ENCODE measurements at places on chromosomes 6 and 20.

DNA sequence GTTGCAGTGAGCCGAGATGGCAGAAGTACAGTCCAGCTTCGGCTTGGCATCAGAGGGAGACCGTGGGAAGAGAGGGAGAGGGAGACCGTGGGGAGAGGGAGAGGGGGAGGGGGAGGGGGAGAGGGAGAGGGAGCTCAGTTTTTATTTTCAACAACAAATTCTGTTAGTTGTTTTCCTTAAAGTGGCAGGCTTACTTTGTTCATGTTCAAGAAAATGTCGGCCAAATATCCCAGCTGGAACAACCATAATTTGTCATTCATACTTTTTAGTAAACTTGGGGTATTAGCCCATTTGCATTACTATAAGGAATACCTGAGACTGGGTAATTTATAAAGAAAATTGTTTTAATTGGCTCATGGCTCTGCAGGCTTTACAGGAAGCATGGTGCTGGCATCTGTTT lies 2.5 kb upstream of the TULP4 start:
- no peak for DNase-seq

DNA sequence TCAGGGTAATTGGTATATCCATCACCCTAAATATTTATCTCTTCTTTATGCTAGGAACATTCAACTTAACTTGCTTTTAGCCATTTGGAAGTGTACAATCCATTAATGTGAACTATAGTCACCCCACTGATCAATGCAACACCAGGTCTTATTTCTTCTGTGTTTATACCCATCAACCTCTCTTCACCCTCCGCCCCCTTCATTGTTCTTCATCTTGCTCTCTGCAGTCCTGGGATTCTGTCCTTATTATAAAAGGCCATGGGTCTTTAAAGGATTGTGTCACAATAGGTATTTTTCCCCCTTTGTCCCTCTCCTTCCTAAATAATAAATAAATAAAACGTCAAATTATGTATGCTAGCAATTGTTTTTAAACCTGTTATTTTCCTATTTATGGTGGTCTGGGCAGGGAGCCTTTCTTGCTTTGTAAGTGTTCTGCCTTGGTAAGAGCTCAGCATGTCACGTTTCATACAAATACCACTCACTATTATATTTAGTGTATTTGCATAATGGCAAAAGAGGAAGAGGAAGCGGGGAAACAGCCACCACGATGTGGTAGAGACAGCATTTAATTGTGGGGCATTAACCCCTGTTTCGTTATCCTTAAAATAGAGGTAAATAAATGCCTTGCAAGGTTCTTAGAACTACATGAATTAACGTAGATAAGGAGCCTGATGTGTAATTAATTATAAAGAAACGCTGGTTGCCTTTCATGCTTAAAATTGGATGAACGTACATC lies 1.9 kb downstream of the ABRACL start:
- DNase-seq, result no peak

GRCh38 chr6:170462366-170463020 lies 90.6 kb downstream of the PSMB1 start:
- DNase-seq, result no peak

DNA sequence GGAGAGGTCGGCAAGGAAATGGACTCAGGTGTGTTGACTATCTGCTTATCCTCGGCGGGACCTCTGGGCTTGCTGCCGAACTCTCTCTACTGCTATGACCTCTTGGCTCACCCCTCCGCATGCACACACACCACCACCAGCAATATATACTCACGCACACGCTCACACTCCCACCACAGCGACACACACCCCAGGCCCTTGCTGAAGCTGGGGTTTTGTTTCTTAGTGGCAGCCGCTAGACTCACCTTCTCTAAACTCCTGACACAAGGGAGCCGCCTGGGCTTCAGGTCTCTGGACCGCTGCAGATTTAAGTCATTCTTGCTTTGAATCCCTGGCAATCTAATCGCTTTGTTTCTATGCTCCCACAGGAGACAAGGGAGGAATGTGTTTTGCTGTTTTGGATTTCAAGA lies 59.4 kb upstream of the BACH2 start:
- no peak for DNase-seq

DNA sequence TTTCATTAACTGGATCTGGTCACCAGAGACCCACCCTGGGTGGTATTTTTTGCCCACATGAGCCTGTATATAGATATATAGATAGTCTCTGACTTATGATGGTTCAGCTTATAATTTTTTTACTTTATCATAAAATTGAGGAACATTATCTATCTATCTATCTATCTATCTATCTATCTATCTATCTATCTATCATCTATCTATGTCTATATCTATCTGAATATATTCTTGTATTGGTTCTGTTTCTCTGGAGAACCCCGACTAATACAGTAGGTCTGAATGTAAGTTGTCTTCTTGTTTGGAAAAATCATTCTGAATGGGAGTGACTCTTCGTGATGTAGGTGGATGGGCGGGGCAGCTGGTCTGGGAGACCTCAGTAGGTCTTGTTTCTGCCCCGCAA lies 13.3 kb upstream of the CDKN1A start:
- no peak for DNase-seq

GRCh38 chr6:41774841-41775240 lies 4.9 kb downstream of the FRS3 start:
- no peak for DNase-seq

DNA sequence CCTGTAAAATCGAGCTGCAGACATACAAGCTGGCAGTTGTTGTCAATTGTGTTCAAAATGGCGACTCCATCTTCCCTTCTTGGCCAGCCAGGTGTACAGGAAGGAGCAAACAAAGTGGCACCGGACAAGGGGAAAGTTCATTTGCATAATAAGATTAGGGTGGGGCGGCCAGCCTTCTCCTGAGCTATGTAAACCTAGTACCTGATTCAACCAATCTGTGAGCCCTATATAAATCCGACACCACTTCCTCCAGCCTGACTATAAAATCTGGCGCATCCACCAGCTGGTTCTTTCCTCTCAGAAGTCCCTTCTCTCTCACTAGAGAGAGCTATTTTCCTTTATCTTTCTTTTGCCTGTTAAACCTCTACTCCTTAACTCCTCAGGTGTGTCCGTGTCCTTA lies 8.1 kb upstream of the HBS1L start:
- DNase-seq, result no peak

DNA sequence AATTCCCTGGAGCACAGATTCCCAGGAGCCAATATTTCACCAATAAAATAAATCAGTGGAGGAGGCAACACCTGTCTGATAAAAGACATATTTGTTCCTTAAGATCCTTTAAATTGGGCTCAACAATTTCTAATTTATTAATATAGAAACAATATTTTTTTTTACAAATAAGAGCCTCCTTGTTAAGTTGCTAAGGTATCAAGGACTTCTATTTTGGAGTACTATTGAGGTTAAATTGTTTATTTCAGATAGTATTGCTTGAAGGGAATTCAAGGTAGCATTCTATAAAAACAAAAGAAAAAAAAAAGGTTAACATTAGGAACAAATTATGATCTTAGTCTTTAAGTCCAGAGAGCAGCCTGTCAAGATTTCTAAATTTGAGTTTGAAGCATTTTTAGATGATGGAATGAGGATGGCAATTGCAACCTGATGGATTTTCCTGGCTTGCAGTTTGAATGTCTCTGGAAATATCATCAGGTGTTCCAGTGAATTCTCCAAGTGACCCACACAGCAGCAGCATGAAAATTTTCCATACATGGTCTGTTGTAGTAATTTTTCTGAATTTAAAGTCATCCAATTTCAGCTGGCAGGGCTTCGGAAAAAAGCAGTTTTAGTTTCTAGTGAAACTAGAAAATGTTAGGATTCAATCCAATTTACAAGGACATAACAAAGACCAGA lies 19.3 kb upstream of the NCR2 start:
- no peak for DNase-seq

DNA sequence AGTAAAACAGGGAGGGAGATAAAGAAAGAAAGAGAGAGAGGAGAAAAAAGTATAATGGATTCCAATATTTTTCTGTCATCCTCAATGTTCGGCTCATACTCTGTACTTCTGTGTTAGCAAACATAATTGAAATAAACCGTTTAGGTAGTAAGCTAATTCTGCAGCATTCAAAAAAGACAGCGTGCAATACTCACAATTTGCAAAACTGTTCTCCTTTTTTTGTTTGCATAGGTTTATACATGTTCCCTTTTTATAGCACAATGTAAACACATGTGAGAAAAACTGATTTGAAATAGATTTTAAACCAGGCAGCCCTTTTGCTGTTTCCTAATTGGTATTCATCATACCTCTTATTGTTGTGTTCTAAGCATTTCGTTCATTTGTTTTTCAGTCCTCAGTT lies 188.9 kb downstream of the PLCB1 start:
- no peak for DNase-seq

- no peak for DNase-seq
Observed at GRCh38 chr6:152948150-152948768, 34.6 kb downstream of the FBXO5 start.

DNA sequence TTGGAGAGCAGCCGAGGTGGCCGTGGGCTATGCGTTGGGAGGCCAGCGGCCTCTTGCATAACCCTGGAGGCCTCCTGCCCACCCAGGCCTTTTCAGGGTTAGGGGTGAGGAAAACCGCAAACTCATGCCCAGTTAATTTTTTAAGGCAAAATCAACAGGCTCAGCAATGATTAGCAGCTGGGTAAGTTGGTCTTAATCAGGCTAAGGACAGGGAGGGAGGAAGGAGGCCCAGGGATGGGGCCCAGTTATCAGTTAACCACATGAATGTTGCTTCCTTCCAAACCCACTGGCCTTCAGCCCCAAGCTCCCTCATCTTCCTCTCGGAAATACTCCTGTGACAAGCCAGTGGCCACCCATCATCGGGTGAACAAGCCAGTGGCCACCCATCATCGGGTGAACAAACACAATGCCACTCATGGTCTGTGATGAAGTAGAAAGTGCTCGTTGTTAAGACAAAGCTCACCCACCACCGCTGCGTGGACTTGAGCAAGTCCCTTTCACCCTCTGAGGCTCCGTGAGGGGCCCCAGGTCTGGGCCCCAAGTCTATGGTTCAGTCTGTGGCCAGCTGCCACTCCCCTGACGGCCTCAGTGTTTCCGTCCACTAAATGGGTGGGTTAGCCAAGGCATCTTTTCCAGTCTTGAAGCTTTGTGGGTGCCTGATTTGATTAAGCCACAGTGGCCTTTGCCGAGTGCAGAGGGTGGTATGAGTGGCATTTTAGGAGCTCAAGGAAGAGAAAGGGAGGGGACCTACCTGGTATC lies 39.4 kb downstream of the HNF4A start:
- DNase-seq, result no peak

GRCh38 chr6:33708516-33709204 lies 2.8 kb downstream of the UQCC2 start:
- DNase-seq, result no peak

- no peak for DNase-seq
Observed at GRCh38 chr6:47047097-47047478, 5.0 kb upstream of the ADGRF1 start.

DNA sequence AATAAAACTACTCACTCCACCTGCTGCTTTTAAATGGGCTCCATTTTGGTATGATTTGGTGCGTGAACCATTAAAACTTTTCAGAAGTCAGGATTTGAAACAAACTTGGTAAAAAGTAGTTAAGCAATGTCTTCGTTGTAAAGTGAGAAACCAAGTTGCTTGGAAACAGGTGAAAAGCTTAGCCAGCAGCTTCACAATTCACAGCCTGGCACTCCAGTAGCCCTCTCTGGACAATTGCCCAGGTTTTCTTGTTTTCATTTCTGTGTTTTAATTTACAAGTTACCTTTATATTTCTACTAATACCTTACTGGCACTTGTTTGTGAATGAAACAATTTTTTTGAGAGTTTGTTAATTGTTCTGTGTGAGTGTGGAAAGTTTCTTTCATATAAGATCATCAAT lies 12.8 kb downstream of the NT5E start:
- no peak for DNase-seq

DNA sequence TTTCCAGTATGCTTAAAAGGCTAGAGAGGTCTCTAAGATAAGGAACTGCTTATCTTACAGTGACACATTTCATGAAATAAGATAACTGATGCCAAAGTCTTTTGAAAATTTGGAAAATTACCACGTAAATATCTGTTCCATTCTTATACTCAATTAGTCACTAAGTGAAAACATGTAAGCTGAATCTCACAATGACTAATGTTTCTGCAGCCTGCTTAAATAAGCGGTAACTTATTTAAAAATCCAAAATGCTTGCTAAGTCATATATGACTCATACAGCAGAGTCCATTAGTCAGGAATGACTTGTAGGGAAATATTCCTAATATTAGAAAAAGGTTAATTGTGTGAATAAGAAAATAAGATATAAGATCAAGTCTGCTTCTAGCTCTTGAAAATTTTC lies 27.8 kb upstream of the LGSN start:
- no peak for DNase-seq

DNA sequence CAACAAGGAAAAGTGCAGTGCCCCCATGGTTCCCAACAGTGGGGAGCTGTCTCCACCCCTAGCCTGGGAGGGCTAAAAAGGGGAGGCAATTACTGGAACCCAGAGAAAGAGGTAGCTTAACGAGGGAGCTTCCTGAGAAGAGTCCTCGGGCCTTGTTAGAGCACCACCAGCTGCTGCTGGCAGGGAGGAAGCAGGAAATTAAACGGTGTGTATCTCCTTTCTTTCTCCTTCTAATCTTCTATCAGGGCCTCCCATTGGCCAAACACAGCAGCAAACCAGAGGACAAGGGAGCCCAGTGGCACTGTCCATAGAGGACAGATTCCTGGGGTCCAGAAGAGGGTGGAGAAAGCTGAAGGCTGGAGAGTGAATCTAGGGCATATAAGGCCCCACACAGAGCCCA lies 7.6 kb upstream of the BTN2A2 start:
- no peak for DNase-seq

- no peak for DNase-seq
Observed at GRCh38 chr6:38570750-38571149, 69.0 kb downstream of the BTBD9 start.

DNA sequence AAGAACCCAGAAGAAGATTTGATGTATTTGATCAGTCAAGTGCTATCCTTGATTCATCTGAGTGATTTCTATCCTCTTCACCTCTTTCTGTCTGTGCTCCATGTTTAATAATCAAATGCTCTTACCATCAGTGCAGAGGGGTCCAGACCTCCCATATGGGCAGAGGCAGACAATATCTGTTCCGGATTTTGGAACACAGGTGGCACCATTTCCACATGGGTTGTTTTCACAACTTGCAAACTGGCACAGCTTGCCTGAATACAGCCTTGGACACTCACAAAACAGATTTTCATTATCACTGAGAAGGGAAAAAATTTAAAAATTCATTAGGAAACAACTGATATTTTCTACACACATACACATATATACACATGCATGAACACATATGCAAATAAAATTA lies 228.5 kb downstream of the PHF3 start:
- no peak for DNase-seq

- DNase-seq, result no peak
Observed at GRCh38 chr6:119379809-119380208, 30.2 kb upstream of the MAN1A1 start.

DNA sequence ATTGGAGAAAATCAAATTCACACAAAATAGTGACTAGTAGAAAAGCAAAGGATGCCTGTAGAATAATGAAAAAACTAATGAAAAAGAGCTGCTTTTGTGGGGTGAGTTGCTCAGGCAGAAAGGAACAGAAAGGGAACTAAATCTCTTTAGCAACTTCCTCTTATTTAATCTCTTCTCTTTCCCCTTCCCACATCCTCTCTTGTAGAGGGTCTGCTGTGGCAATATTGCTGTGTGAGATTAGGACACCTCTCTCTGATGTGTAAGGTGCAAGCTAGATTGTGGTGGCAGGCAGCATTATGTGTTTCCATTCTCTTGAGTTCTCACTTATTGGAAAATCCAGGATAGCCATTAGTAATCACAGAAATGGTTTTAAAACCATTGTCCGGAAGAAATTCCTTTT lies 49.7 kb downstream of the SYNE1 start:
- no peak for DNase-seq

- no peak for DNase-seq
Observed at GRCh38 chr6:4036581-4036980, 42.4 kb downstream of the FAM217A start.

GRCh38 chr6:83218646-83219045 lies 25.5 kb downstream of the RWDD2A start:
- DNase-seq, result no peak

All from activated CD4-positive, alpha-beta T cell treated with anti-CD3 and anti-CD28 coated beads for 1 hour (primary cell).